ENCODE measurements at places on chromosomes 6 and 20. TPM values are rescaled to one million over a fixed set of nuclear protein-coding genes. Genes with fewer than 3 reads are reported as not detected.

The EPPIN gene
- not detected for total RNA-seq

- H3K4me1 ChIP-seq = peaks cover 6% of the 10 kb centered on the region
- H3K4me3 ChIP-seq = peak overlapping the region; percentile 81
- DNase-seq = no peak
- H3K27ac ChIP-seq = no peak overlapping the region
Measured at GRCh38 chr6:138690975-138691594, 82.5 kb upstream of the CCDC28A start.

DNA sequence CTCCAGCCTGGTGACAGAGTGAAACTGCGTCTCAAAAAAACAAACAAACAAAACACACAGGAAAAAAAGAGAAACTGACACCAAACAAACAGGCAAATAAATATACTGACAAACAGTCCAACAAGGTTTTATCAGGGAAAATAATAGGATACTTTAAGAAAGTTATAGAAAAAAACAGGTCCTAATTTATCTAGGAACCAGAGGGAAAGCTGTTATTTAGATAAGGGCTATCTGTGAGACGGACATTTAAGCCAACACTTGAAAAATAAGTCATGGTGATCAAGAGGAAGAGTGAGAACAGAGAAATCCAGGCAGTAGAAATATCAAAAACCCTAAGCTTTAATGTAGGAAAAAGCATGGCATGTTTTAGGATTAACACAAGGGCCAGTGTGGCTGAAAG, 68.9 kb downstream of the FAM217A start:
- DNase-seq = no peak
- peaks cover 11% of the 10 kb centered on the region for H3K4me1 ChIP-seq
- no peaks in the 10 kb centered on the region for H3K36me3 ChIP-seq
- H3K4me3 ChIP-seq = no peak overlapping the region
- H3K27me3 ChIP-seq = no peaks in the 10 kb centered on the region

The RAD21L1 gene
- total RNA-seq = not detected

The TGM2 gene
- total RNA-seq = 371 TPM

The RAB32 gene
- 42.4 TPM for total RNA-seq

The KIF6 gene
- total RNA-seq = not detected

DNA sequence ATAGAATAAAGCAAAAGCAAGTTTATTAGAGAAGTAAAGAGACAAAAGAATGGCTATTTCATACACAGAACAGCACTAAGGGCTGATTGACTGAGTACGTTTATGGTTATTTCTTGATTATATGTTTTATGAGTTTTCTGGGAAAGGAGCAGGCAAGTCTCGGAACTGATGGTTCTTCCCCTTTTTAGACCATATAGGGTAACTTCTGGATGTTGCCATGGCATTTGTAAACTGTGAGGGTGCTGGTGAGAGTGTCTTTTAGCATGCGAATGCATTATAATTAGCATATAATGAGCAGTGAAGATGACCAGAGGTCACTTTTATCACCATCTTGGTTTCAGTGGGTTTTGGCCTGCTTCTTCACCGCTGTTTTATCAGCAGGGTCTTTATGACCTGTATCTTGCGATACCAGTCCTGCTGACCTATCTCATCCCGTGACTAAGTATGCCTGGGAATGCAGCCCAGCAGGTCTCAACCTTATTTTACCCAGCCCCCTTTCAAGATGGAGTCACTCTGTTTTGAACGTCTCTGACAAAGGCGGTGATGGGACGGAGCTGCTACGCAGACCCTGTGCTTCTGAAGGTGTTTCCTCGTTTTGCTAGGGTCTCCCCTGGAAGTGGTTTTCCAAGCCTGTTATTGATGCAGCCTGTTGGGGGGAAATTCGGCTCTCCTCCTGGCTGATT, 45.4 kb upstream of the BMP6 start:
- H3K36me3 ChIP-seq = no peaks in the 10 kb centered on the region
- no peak for DNase-seq
- no peaks in the 10 kb centered on the region for H3K4me1 ChIP-seq
- H3K27me3 ChIP-seq = no peaks in the 10 kb centered on the region

The MACROD2 gene
- 0.95 TPM for total RNA-seq

The VWA7 gene
- total RNA-seq = 0.78 TPM

The WFDC5 gene
- total RNA-seq = not detected

- no peaks in the 10 kb centered on the region for H3K36me3 ChIP-seq
- no peak overlapping the region for H3K4me3 ChIP-seq
- no peak overlapping the region for H3K27ac ChIP-seq
- H3K27me3 ChIP-seq = peaks cover 8% of the 10 kb centered on the region
Measured at GRCh38 chr6:71433441-71433840, 144.8 kb downstream of the OGFRL1 start.

DNA sequence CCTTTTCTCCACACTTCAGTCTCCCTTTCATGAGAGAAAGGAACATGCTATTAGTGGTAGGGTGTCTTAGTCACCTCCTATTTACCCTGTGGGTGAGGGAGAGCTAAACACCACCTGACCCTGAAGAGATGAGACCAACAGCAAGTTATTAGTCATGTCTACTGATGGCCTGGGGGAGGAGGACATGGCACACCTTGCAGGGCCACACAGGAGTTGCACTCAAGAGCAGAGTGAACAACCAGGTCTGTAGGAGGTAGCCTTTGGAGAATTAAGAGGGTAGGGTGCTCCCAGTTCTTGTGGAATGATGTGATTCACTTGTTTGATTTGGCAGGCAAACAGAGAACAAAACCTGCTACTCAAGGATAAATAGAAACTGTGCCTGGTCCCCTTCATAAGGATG, 82.7 kb upstream of the FABP7 start:
- no peaks in the 10 kb centered on the region for H3K4me1 ChIP-seq
- H3K27me3 ChIP-seq = no peaks in the 10 kb centered on the region
- H3K36me3 ChIP-seq = no peaks in the 10 kb centered on the region
- no peak for DNase-seq

DNA sequence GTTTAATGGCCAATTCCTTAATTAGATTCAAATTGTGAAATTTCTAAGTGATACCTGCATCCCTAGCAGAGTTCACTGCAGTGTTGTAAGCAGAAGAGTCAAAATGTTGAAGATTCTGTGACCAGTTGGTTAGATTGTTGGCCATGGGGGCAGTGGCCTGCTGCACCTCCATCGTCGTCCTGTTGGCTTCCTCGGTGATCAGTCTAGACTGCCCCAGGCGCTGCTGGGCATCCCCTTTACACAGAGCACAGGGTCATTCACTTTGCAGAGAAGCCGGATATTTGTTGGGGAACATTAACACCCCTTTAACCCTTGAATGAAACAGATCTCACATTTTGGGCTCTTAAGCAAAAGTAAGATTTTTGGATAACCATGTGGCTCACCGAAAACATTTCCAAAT, 60.7 kb downstream of the FAM229B start:
- DNase-seq = no peak
- H3K36me3 ChIP-seq = no peaks in the 10 kb centered on the region
- H3K4me3 ChIP-seq = no peak overlapping the region
- no peaks in the 10 kb centered on the region for H3K4me1 ChIP-seq

The CTNNBL1 gene
- total RNA-seq = 22.6 TPM

- H3K27ac ChIP-seq = no peak overlapping the region
- no peaks in the 10 kb centered on the region for H3K4me1 ChIP-seq
- H3K27me3 ChIP-seq = no peaks in the 10 kb centered on the region
Measured at GRCh38 chr6:166068768-166069167, 98.9 kb downstream of the TBXT start.

DNA sequence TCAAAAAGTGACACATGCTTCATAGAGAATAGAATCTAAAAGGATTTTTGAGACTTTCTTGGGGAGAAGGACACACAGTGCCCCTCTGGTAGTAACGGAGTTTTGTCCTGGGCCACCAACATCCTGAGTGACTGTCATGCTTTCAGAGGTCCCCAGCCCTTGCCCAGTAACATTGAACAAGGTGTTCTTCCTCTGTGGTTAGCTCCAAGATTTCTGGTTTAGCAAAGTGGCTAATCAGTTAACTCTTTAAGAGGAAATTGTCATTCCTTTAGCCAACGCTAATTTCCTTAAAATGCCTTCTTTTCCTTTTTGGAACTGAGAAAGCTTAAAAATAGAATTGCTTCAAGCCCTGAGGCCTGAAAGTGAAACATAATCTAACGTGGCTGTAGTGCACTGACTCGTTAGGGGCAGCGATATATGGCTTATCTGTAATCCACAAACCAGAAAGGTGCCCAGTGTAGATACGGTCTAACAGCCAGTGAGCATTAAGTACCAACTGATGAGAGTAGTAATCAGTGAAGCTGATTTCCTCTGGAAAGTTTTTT, 7.8 kb downstream of the E2F3 start:
- no peak for DNase-seq
- no peaks in the 10 kb centered on the region for H3K36me3 ChIP-seq
- H3K27me3 ChIP-seq = no peaks in the 10 kb centered on the region
- peak overlapping the region; percentile 53 for H3K4me3 ChIP-seq

The CALHM5 gene
- total RNA-seq = 16.7 TPM

The IRF4 gene
- 1.1 TPM for total RNA-seq

The CTAGE9 gene
- not detected for total RNA-seq

DNA sequence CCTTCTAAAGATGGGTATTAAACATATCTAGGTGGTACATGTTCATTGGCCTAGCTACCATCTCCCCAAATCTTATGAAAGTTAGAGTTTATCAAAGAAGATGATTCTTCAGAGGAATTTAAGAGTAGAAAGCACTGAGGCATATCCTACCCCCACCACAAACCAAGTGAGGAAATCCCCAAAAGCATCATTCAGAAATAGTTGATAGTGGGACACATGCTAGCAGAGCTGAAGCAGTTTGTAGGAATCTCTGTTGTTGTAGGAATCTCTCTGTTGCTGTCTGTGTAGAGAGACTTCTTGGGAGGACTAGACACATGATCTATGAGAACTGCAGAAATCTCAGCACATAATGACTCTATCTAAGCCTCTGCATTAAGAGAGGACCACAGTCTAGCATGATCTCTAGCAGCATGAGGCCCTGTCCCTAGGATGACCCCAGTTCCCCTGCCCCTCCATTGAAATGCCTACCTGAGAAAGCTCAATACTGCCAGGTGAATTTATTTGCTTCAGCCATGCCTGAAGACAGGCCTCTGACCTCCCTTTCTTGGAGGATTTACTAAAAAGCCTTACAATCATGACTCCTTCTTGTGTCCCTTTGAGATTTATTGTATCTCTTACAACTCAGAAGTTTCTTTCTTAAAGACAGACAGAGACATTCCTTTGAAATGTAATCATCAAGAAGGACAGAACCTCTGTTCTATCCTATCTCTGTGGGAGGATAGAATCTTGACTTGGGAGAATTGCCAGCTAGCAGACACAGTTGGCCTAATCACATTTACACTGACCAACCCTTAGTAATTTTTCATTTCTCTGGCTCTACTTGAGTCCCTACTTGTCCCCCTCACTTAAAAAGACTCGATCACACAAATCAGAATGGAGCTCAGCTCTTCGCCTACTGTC, 582.4 kb downstream of the PHF3 start:
- no peaks in the 10 kb centered on the region for H3K27me3 ChIP-seq
- no peak overlapping the region for H3K27ac ChIP-seq
- H3K4me3 ChIP-seq = no peak overlapping the region
- no peaks in the 10 kb centered on the region for H3K4me1 ChIP-seq
- no peaks in the 10 kb centered on the region for H3K36me3 ChIP-seq

DNA sequence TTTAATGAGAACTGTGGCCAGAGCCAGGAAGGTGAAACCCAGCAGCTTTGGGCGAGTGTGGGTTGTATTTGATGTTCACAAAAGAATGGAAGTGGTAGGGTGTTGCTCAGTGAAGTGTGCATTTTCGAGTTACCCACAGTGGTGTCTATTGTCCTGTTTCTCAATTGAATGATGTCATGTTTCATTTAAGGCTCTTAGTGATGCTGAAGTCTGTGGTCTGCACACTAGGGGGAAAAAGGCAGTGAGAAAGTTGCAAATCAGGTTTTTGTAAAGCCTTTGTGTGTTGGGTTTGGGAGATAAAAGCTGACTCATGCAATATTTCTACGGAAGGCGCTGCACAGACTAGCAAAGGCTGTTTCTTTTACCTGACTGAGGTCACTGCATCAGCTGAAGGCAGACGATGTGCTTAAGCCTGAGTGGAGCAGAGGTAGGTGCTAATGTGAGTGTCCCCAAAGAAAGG, 121.1 kb downstream of the PLEKHG1 start:
- no peak overlapping the region for H3K4me3 ChIP-seq
- H3K27me3 ChIP-seq = no peaks in the 10 kb centered on the region
- H3K36me3 ChIP-seq = no peaks in the 10 kb centered on the region
- DNase-seq = no peak

GRCh38 chr20:33900521-33901131, 89.5 kb downstream of the CHMP4B start:
- H3K4me1 ChIP-seq = no peaks in the 10 kb centered on the region
- no peak overlapping the region for H3K27ac ChIP-seq
- H3K4me3 ChIP-seq = no peak overlapping the region

GRCh38 chr20:57404419-57405072, 13.3 kb downstream of the RBM38 start:
- H3K27me3 ChIP-seq = no peaks in the 10 kb centered on the region
- no peak overlapping the region for H3K4me3 ChIP-seq
- H3K4me1 ChIP-seq = peaks cover 10% of the 10 kb centered on the region
- H3K36me3 ChIP-seq = peaks cover 51% of the 10 kb centered on the region
- no peak for DNase-seq
- no peak overlapping the region for H3K27ac ChIP-seq

DNA sequence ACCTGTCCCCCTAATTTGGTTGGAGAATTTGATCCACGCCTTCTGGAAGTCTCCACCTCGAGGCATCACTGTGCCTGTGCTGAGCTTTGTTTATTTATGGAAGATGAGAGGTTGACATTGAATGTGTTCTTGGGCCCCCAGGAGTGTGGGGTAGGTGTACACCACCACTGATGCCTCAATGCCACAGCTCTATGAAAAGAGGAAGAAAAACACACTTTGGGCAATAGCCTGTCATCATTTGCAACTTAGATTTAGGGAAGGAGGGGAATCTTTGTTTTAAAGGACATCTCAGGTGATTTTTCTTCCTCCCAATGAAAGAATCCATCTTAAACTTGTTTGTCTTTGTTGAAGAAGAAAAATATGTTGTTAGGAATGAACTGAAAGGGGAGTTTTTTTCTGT, 42.6 kb downstream of the TBC1D7 start:
- H3K4me1 ChIP-seq = peaks cover 9% of the 10 kb centered on the region
- no peaks in the 10 kb centered on the region for H3K27me3 ChIP-seq
- DNase-seq = no peak
- H3K27ac ChIP-seq = no peak overlapping the region

The BACH2 gene
- 6.1 TPM for total RNA-seq

DNA sequence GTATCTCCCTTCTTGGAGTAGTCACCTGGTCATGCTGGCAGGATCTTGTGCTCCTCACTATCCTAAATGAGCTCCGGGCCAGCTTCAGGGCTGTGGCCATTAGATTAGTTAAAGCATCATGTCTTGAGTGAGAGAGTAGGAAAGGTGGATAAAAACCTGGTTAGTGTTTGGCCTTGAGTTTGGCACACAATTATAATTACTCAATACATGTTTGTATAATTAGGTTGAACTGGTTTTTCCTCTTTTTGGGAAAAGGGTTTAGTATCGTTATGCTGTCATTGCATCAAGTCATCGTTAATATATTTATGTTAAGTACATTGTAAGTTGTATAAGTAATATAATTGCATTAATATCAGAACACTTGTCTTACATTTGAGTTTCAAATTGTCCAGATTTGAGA, 126.3 kb downstream of the CDKAL1 start:
- H3K36me3 ChIP-seq = no peaks in the 10 kb centered on the region
- H3K4me3 ChIP-seq = no peak overlapping the region
- H3K4me1 ChIP-seq = no peaks in the 10 kb centered on the region
- DNase-seq = no peak

Data from thoracic aorta (tissue), 2 donors.